ENCODE measurements at places on chromosomes 1 and 21.
A peak's percentile ranks its signal among the peaks of the same experiment; 100 is the strongest.

GRCh38 chr1:231517076-231517475, 11.4 kb upstream of the TSNAX start:
- no peak for DNase-seq

DNA sequence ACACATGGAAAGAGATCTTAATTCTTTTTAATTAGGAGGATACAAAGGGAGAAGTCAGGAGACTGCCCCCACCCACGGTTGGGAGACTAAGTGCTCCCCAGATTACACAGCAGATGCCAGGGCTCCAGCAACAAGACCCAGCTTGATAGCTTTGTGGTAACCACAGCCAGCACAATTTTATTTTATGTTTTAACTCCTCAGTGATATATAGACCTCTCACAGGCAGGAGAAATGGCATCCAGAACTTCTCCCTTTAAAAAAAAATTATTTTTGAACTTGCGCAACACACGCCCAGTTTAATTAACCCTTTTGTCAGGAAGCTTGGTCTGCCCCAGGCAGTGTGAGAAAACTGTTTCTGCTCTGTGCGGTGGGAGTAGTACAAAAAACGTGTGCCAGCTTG, 62.6 kb upstream of the ACOT11 start:
- peak; percentile 25 for DNase-seq

GRCh38 chr1:172581779-172582178, 48.8 kb downstream of the SUCO start:
- no peak for DNase-seq

- no peak for DNase-seq
Measured at GRCh38 chr1:223832637-223832943, 13.2 kb downstream of the TP53BP2 start.

GRCh38 chr1:33456502-33456886, 16.0 kb upstream of the ZSCAN20 start:
- DNase-seq: no peak

DNA sequence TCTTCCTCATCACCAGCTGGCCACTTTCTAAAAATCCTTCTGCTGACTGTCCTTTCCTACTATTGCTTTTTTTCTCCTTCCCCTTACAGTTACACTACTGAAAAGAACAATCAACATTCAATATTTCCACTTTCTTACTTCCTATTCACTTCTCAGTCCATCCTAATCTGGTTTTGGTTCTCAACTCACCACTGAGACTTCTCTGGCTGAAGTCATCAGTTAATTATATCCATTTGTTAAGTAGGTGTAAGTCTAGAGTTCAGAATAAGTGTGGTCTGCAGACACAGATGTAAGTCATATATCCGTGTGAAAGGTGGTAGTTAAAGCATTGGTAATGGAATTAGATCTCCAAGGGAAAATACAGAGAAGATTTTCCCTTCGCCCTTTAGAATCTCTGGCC, 21.4 kb downstream of the PEA15 start:
- DNase-seq: no peak

DNA sequence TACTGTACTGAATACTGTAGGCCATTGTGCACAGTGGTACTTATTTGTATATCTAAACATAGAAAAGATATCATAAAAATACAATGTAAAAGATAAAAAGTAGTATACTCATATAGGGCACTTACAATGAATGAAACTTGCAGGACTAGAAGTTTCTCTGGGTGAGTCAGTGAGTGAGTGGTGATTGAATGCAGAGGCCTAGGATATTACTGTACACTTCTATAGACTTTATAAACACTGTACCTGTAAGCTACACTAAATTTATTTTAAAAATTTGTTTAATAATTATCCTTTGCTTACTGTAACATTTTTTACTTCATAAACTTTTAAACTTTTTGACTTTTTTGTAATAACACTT, 82.5 kb downstream of the FGGY start:
- no peak for DNase-seq

GRCh38 chr1:198018529-198018928, 101.4 kb downstream of the LHX9 start:
- peak; percentile 97 for DNase-seq

- no peak for DNase-seq
Measured at GRCh38 chr1:243469497-243469896, 213.7 kb downstream of the SDCCAG8 start.

- no peak for DNase-seq
Measured at GRCh38 chr21:17428484-17428869, 84.4 kb upstream of the CXADR start.

GRCh38 chr21:43341378-43342161, 85.4 kb downstream of the SIK1 start:
- no peak for DNase-seq

DNA sequence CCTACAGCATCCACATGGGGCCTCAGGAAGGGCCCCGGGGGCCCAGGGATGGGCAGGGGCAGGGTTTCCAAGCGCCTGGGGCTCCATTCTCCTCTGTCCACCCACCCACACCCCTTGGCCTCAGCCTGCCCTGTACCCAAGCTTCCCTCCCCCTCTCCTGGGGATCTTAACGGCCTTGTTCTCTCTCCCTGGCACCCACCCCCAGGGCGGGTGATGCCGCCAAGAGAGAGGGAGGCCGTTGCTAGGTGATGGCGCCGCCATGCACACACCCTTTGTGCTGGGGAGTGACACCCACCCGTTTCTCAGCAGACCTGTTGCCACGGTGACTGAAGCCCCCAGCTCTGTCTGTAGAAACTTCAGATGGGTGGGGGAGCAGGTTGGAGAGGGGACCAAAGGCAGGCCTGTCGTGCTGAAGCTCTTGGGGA, 7.6 kb downstream of the GPR37L1 start:
- DNase-seq: no peak

GRCh38 chr1:106925750-106926149, 130.7 kb upstream of the PRMT6 start:
- no peak for DNase-seq

DNA sequence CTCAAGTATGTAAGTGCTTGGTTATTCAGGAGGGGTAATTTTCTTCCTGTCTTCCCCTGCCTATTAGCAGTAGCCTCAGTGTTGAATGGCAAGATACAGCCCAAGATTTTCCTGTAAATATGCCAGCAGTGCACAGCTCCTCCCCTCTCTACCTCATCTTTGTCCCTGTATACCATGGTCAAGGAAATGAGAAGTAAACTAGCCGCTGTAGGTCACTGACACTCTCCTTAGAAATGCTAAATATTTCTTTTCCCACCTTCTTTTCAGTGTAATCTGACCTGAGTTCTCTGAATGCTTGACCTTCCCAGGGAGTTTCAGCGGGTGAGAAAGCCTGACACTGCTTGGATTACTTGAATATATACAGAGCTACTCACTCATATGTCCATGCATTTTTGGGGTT, 84.1 kb upstream of the ZNF326 start:
- DNase-seq: peak; percentile 30

GRCh38 chr1:221897321-221897721, 155.4 kb upstream of the DUSP10 start:
- DNase-seq: no peak

GRCh38 chr1:236741753-236742152, 53.3 kb upstream of the MTR start:
- DNase-seq: no peak

DNA sequence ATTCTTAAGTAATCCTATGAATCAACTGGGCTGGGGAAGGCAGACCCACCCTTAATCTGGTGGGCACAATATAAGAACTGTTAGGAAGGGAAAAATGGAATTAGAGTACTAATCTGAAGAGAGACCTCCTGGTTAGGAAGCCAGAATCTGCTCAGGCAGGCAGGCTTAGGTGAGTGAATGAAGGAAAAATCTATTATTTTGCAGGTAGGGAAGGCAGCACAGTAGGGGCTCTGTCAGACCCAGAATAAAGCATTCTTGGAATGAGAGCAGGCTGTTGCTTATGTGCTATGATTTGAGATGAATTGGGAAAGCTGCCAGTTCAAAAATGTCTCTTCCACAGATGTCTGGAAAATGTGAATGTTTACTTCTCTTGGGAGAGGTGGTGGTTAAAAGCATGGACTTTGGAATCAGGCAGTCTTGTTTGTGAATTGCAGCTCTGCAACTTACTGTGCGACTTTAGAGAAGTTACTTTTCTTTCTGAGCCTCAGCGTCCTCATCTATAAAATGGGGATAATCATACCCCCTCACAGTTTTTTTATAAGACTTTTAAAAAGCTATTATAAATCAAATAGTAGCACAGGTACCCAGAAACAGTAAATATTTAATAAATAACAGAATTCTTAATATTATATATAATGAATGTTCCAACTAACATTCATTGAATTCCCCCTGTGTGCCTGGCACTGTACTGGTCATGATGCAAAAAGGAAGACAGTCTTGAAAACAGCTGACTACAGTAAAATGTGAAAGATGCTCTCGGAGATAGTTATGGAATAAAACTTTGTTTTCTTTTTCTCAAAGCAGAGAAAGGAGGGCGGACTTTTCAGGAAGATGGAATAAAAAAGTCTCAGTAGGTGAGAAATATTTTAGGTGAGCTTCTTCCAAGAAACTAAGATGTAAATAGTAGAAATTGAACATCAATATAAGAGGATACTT, 15.3 kb upstream of the ZNF644 start:
- DNase-seq: no peak

- DNase-seq: peak; percentile 19
Measured at GRCh38 chr21:16040601-16041000, 310.8 kb downstream of the USP25 start.

DNA sequence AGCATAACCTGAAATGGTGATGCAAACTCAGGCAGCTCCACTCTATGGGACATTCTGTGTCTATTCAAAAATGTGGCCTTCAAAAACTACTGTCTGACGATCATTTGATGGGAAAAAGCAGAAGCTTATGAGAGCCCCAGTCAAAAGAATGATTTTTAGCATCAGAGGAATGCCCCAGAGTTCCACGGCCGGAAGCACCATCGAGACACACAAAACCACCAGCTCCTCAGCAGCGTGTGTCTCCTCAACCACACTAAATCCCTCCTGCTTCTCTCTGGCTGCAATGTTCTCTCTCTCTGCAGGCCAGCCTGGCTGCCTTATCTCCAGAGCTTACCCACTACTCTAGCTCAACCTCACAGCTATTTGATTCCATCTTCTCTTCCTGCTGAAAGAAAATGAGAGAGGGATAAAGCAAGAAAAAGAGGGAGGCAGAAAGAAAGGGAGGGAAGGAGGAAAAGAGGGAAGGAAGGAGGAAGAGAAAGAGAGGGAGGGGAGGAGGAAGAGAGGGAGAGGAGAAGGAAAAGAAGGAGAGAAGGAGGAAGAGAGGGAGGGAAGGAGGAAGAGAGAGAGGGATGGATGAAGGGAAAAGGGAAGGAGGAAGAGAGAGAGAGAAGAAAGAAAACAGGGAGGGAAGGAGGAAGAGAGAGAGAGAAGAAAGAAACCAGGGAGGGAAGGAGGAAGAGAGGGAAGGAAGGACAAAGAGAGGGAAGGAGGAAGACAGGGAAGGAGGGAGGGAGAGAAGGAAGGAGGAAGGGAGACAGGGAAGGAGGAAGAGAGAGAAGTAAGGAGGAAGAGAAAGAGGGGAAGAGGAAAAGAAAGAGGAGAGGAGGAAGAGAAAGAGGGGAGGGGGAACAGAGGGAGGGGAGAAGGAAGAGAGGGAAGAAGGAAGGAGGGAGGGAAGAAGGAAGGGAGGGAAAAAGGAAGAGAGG, 33.5 kb upstream of the LAPTM5 start:
- DNase-seq: no peak

GRCh38 chr1:207841293-207841692, 69.6 kb downstream of the CD34 start:
- no peak for DNase-seq

DNA sequence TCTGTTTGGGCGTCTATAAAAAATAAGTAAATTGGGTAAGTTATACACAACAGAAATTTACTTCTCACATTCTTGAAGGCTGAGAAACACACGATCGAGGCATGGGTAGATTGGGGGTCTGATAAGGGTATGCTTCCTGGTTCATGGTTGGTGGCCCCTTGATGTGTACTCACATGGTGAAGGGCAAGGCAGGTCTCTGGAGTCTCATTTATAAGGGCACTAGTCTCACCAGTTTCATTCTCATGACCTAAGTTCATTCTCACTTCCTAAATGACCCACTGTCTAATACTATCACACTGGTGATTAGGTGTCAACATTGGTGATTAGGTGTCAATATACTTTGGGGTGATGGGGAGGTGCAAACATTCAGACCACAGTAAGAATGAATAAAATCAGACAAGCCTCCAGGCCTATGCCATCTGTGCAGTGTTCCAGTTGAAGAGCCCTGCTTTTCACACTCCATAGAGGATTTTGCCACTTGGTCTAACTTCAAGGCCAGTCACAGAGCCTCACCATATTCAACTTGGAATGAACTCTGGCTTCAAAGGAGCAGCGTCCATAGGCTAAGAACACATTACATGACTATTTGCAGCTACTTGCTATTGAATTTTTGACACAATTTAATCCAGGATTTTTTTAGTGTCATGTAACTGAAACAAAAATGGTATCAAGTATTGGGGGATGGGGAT, 2.5 kb upstream of the GBP4 start:
- DNase-seq: no peak

DNA sequence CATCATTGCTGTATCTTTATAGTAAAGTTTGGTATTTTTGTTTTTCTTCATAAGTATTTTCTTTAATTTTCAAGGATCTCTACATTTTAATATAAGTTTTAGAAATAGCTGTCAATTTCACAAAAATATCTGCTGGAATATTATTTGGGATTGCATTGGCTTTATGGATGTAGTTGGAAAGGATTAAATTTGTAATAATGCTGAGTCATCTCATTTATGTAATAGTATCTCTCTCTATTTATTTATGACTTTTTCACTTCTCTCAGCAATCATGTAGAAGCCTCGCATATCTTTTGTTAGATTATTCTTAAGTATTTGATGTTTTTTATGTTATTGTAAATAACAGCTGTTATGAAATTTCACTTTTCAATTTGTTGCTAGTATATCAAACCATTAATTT, 223.1 kb upstream of the POGK start:
- no peak for DNase-seq

- DNase-seq: no peak
Measured at GRCh38 chr21:34890724-34891612, 158.1 kb downstream of the RUNX1 start.

GRCh38 chr1:33142483-33143064, 39.3 kb downstream of the TRIM62 start:
- no peak for DNase-seq

DNA sequence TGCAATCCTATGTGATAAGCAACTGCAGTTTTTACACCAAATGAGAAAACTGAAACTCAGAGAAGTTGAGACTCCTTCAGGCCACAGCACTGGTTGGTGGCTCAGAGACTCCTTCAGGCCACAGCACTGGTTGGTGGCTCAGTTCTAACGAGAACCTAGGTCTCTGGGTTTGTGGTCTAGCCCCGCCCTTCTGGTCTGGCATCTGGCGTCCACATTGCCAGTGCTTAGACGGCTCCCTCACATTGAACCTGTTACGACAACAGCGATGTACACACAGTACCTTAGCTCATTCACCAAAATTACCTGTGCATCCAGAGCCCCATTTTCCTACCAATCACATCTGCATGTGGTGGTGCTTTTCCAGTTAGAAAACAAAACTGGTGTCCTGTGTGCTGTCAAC, 66.1 kb downstream of the NID1 start:
- DNase-seq: no peak
